Natural killer cell (primary cell): ENCODE measurements at places on chromosomes 6 and 20. TPM values are rescaled to one million over a fixed set of nuclear protein-coding genes. Genes with fewer than 3 reads are reported as not detected.

Gene DNAH8
- total RNA-seq: 0.10 TPM

- DNase-seq: no peak
Measured at GRCh38 chr6:168292826-168293225, 26.8 kb downstream of the DACT2 start.

DNA sequence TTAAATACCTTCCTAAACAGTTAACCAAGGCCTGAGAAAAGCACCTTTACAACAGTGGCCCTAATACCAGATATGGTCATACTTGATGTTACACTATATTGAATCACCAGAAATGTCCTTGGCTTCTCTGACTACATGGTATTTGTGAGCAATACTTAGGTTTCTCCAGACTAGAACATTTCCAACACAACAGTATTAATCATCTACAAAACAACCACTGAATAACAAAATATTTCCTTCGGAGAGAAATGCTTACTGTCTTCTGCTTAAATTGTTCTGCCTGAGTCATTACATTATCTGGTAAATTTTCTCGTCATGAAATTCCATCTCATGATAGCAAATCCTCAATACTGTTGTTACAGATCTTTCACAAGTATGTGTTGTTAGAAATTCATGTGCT lies 252.9 kb upstream of the RUNX2 start:
- DNase-seq: no peak

Gene MTFR2
- total RNA-seq: 2.1 TPM

DNA sequence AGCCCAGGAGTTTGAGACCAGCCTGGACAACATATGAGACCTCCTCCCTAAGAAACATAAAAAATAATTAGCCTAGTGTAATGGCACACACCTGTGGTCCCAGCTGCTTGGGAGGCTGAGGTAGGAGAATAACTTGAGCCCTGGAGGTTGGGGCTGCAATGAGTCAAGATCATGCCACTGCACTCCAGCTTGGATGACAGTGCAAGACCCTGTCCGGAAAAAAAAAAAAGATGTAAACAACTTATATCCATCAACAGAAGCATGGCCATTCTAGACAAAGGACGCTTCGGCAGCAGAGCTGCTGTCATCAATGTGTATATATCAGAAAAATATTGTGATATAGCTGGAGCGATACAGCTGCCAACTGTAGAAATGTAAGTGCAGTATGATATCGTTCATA lies 59.6 kb upstream of the ARID1B start:
- no peak for DNase-seq

DNA sequence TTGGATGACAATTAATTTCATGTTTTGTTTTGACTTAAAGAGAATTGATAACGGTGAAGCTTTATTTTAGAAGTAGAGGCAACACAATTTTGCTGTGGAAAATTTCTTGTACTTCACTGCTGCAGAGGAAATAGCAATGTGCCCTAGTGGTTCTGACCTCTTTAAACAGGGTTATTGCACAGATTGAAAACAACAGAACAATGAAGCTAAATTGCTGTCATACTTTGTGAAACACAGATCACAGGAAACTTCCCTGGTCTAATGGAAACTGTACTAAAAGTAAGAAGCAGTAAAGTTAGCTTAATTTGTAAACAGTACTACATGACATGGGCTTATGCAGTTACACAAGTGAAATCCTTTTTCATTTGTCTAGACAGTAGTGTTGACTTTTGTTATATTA lies 31.3 kb downstream of the OR2A4 start:
- DNase-seq: no peak

- DNase-seq: no peak
Measured at GRCh38 chr6:73152556-73152955, 72.7 kb downstream of the KHDC1L start.

GRCh38 chr20:12815231-12815768 lies 193.5 kb upstream of the SPTLC3 start:
- DNase-seq: no peak

Gene ACTL10
- 0.80 TPM for total RNA-seq

GRCh38 chr20:46157625-46158024 lies 39.5 kb downstream of the CD40 start:
- DNase-seq: no peak

Gene WFDC12
- total RNA-seq: not detected

Gene BPIFB2
- not detected for total RNA-seq

DNA sequence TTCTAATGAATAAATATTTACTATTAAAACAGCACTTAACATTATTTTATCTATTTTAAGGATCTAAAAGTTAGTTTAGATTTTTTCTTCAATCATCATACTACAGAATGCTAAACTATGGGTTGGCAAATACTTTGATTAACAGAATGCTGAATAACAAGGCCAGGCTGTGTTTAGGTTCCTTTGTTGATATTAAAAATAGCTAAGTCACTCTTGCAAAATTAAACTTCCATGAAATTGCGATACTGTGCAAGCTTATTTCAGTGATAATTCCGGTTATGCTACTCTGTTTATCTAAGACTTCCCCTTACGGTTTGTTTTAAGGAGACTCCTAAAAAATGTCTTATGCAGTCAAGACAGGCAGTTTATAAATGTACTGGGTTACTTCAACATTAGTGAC lies 2.8 kb downstream of the RNF24 start:
- no peak for DNase-seq

Gene BNIP5
- not detected for total RNA-seq

GRCh38 chr20:11755071-11755841 lies 162.4 kb upstream of the BTBD3 start:
- no peak for DNase-seq

DNA sequence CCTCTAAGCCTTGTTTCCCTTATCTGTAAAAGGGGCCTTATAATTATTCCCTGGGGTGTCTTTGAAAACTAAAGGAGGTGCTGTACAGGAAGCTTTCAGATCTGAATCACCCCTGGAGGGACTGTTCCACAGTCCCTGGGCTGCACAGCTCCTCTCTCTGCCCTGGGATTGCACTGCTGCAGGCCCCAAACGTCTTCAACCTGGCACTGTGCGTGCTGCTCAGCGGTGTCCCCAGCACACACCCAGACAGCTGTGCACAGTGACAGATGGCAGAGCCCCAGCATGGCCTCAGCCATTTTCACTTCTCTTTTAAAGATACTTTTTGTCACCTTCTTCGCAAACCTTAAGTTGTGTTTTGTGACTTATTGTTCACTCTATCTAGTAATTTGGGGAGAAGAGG lies 50.7 kb upstream of the INSM1 start:
- no peak for DNase-seq

DNA sequence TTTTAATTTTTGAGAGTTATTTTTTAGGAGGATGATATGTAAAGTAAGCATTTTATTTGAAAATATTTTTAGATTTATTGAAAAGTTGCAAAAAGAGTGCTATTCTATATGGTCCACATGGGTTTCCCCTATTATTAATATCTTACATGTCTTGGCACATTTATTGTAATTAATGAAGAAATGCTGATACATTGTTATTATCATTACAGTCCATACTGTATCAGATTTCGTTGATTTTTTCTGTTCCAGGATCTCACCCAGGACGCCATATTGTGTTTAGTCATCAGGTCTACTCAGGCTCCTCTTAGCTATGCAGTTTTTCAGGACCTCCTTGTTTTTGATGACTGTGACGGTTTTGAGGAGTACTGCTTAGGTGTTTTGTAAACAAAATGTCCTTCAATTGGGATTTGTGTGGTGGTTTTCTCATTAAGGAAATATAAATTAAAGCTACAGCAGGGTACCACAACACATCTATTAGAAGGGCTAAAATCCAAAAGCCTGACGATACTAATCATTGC lies 281.0 kb downstream of the SAMD5 start:
- no peak for DNase-seq

Gene C6orf15
- total RNA-seq: not detected

- no peak for DNase-seq
Measured at GRCh38 chr6:67811239-67812037, 823.6 kb upstream of the ADGRB3 start.

Gene ANGPT4
- total RNA-seq: not detected

DNA sequence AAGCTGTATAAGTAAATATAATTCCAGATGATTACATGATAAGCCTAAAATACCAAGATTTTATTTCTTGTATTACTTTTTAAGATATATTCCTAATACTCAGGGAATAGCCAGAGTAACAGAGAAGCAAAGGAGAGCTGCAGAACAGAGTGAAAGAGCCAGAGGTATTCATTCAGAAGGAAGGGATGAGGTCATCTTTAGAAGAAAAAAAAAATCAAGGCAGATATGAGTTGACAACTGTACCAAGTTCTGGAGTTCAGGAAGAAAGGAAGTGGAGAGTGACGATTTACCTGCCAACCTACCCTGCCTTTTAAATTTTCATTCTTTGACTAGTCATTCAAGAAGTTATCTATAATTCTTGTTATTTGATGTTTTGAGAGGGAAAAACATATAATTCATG lies 28.8 kb upstream of the NHSL1 start:
- DNase-seq: no peak

GRCh38 chr20:11686820-11687543 lies 230.7 kb upstream of the BTBD3 start:
- DNase-seq: no peak

GRCh38 chr6:137698636-137699030 lies 168.4 kb upstream of the TNFAIP3 start:
- DNase-seq: no peak

- DNase-seq: no peak
Measured at GRCh38 chr20:20491110-20491783, 123.3 kb downstream of the INSM1 start.

Gene CRISP2
- total RNA-seq: not detected

Gene ZC2HC1B
- not detected for total RNA-seq

Gene MEI4
- total RNA-seq: not detected

Gene SNAI1
- total RNA-seq: 2.1 TPM

Gene EFCAB8
- total RNA-seq: 1.2 TPM

Gene C20orf204
- total RNA-seq: 5.3 TPM

- DNase-seq: no peak
Measured at GRCh38 chr6:3336859-3337515, 78.2 kb downstream of the PSMG4 start.

- no peak for DNase-seq
Measured at GRCh38 chr6:79650950-79651349, 19.8 kb downstream of the SH3BGRL2 start.

GRCh38 chr6:142395768-142396231 lies 94.0 kb downstream of the ADGRG6 start:
- peak; percentile 79 for DNase-seq

DNA sequence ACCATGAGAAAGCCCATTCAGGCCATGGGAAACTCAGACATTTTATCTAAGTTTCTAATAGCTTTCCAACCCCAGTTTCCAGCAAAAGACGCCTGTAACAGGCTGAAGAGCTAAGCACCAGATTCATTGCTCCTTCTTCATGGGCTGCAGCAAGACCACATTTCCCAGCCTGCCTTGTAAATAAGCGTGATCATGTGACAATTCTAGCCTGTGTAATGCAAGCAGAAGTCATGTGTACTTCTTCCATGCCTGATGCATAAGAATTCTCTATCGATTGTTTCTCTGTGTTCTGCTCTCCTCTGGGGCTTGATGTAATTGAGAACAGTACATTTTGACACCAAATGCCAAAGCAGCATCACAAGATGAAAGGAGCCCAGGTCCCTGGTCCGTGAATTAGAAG lies 6.8 kb downstream of the PCSK2 start:
- DNase-seq: no peak

Gene L3MBTL3
- 42.4 TPM for total RNA-seq

DNA sequence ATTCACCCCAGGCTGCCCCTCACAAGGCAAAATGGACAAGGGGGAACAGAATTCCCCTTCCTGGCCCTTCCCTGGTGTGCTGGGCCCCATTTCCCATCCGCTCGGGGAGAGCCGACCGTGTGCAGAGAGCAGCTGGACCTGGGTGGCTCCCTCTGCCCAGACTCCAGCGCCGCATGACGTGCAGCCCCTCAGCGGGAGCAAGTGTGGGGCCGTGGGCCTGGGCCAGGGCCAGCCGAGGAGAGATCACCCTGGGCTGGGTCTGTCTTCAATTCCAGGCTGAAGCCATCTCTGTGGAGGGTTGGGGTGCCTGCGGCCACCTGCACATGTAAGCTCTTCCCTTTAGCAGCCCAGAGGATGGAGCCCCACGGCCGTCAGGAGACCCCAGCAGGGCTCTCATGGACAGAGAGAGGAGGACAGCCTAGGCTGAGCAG lies 241.8 kb downstream of the TTLL2 start:
- no peak for DNase-seq

GRCh38 chr6:83884523-83884922 lies 25.0 kb downstream of the CYB5R4 start:
- DNase-seq: peak; percentile 66

Gene MANEA
- total RNA-seq: 5.7 TPM

Gene DCDC2
- not detected for total RNA-seq

DNA sequence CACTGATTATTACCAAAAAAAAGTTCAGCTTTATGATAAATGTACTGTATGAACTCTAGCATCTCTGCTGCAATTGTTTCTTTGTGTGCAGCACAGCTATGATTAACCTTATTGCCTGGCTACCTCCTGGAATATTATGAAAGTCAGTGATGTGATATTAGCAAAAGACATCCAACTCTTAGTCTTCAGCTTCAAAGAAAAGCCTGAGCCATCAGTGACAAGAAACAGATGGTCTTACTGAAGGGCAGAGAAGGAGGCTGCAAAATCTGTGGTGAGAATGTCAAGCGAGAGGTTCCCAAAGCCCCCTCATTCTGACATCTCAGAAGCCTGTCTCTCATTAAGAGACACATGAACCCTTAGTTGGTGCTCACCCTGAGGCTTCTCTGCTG lies 89.4 kb upstream of the TNFAIP3 start:
- DNase-seq: no peak

GRCh38 chr6:33745548-33745947 lies 1.2 kb downstream of the IP6K3 start:
- no peak for DNase-seq

DNA sequence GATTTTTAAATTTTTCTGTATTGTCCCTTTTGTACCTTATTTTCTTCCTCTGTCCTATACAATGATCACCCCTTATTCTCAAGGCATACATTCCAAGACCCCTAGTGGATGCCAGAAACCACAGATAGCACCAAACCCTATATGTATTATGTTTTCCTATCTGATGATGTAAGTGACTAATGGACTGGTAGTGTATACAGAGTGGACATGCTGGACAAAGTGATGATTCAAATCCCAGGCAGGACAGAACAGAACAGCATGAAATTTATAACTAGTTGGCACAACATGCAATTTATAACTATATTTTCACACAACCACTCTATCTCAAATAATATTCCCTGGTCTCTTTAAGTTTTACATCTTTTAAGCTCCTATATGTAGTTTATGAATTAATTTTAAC lies 205.6 kb upstream of the FLRT3 start:
- no peak for DNase-seq
